Activated T-cell treated with anti-CD3 and anti-CD28 coated beads, Interleukin-2, amount 50 U/mL, for 72 hours (primary cell): ENCODE measurements at places on chromosomes 11 and 22.

DNA sequence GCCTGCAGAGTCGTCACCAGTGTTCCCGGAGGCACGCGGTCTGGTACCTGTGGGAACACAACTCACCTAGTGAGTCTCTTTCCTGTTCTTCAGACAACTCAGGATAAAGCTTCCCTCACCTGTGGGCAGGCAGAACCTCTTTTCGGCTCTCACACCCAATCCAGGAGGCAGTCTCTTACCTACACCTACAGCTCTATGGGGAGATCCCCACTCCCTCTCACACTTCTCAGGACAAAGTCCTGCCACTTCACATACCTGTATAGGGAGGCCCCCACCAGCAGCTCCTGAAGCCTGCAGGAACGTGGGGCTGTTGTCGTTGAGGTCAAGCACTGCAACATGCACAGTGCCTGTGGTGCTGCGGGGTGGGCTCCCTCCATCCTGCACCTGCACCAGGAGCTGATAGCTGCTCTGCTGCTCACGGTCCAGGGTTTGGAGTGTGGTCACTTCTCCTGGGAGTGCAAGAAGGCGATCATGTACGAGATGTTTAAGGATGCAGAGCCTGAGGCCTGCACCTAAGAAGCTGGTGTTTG, 12.2 kb upstream of the TPP1 start:
- DNase-seq: no peak

DNA sequence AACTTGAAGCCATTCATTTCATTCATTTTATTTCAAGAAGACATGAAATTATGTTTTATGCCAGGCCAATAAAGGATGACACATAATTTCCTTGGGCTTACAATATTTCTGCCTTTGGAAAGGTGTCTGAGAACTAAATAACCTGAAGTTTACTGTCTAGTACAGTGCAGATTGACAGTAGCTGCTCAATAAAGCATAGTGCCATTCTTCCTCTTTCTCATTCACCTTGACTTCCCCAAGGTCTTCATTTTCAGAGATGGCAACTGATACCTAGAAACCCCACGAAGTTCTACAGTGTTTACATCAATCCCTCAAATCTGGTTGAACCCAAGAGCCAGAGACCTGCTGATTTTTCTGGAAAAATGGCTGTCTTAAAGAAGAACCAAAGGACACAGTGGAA, 144.3 kb upstream of the SYN3 start:
- no peak for DNase-seq

DNA sequence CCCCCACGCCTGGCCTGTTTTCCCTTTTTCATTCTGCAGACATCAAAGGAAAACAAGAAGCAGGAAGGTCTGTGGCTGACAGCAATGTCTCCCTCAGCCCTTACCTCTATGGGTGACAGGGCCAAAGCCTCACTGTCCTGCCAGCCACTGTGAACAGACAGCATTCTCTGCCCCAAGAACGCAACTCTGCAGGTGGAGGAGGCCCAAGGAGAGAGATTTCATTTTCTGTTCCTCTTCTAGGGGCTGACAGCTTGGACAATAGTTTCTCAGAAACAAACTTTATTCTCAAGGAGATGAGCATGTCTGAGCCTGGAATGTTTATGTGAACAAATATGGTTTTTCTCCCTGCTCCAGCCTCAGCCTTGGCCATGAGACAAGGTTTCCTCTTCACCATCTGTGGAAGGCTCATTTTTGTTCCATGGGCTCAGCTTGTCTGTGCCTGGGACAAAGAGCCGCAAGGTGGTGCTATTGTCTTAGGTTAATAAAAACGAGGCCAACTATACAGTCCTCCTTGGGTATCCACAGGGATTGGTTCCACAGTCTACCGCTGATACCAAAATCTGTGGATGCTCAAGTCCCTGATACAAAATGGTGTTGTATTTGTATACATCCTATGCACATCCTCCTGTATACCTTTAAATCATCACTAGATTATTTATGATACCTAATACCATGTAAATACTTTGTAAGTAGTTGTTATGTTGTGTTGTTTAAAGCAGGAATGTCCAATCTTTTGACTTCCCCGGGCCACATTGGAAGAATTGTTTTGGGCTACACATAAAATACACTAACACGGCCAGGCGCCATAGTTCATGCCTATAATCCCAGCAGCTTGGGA, 5.8 kb downstream of the PIWIL3 start:
- DNase-seq: peak; percentile 54

- DNase-seq: no peak
Measured at GRCh38 chr11:10392095-10393079, 62.7 kb upstream of the AMPD3 start.

DNA sequence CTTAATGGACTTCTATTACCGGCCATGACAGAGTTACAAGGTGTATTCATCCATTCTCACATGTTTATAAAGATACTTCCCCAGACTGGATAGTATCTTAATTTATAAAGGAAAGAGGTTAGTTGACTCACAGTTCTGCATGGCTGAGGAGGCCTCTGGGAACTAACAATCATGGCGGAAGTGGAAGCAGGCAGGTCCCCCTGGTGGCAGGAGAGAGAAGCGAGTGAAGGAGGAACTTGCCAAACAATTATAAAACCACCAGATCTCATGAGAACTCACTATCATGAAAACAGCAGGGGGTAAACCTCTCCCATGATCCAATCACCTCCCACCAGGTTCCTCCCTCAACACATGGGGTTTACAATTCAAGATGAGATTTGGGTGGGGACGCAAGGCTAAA, 170.0 kb upstream of the PDGFD start:
- DNase-seq: no peak

DNA sequence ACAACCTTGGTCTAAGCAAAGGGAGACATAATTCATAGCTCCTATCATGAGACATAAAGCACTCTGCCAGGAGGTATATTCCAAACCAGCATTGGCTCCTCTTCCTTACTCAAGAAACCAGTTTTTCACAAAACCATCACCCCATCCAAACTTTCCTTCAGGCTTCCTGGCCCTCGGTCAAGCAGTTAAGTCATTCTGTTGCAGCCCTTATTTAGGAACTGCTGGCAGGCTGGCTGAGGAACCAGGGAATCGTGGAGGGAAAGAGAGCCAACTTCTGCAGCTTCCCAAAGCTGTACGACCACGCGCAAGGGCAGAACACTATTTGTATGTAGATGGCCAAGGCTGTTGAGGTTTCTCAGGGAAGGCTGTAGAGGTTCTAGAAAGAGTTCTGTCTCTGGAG, 680 bp downstream of the IFT46 start:
- DNase-seq: no peak

DNA sequence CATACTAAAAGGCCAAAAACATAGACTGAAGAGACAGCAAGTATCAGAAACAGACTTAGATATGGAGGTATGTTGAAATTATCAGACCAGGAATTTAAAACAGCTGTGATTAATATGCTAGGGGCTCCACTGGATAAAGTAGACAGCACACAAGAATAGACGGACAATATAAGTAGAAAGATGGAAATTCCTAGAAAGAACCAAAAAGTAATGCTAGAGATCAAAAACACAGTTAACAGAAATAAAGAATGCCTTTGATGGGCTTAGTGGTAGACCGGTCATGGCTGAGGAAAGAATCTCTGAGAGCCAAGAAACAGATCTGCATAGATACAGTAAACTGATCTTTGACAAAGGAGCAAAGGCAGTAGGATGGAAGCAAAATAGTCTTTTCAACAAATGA, 250.2 kb downstream of the SWAP70 start:
- no peak for DNase-seq
